CD8-positive, alpha-beta T cell (primary cell): ENCODE measurements at places on chromosomes 3 and 15.

- DNase-seq = no peak
Measured at GRCh38 chr15:95262866-95263564, 1031.7 kb downstream of the MCTP2 start.

GRCh38 chr3:67783281-67784250, 129.2 kb upstream of the SUCLG2 start:
- no peak for DNase-seq

DNA sequence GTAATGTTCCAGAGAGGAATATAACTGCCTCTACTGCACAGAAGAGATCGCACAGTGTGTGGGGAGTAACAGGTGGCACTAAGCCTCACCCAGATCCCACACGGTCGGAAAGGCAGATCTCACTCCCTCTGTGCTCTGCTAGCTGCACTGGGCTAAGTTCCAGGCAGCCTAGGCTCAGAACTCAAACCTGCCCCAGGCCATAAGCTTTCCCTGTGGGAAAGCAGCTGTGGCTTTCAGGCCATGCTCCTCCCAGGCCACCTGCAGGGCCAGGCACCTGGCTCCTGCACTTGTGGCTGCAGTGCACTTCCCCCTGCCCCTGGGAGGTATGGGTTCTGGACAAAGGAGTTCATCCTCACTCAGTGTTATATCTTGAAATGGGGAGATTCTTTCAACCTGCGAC, 27.5 kb downstream of the PCCB start:
- no peak for DNase-seq

- no peak for DNase-seq
Measured at GRCh38 chr3:46852839-46853355, 10.3 kb downstream of the MYL3 start.

DNA sequence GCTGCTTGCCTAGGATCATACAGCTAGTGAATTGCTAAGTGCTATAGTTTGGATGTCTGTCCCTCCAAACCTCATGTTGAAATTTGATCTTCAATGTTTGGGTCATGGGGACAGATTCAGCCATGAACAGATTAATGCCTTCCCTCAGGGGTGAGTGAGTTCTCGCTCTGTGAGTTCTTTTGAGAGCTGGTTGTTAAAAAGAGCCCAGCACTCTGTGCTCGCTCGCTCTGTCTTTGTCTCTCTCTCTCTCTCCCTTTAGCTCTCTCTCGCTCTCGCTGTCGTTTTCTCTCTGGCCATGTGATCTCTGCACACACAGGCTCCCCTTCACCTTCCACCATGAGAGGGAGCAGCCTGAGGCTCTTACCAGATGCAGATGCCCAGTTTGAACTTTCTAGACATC, 14.9 kb downstream of the TRH start:
- DNase-seq = no peak

- DNase-seq = no peak
Measured at GRCh38 chr3:71694358-71694999, 30.7 kb downstream of the EIF4E3 start.

GRCh38 chr3:102085431-102086176, 236.3 kb downstream of the NFKBIZ start:
- no peak for DNase-seq

DNA sequence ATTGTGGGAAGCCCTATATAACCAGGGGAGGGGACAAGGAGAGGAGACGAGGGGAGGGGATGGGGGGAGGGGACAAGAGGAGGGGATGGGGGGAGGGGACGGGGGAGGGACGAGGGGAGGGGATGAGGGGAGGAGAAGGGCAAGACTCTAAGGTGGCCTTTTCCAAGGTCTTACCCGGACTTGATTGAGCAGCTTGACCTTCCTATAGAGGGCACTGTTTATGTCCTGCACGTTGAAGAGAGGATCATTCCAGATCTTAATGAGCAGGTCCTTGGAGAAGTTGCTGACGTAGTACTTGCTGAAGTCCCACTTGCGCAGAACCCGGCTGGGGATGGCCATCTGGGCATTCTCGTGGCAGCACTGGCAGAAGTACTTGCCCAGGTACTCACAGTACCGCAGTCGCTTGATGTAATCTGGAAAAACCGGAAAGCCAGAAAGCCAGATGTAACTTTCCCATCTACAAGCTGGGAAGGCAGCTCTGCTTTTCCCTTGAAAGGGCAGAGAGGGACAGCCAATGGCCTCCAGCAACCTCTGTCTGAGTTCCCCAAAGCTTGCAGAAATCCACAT, 55.7 kb downstream of the RUBCN start:
- DNase-seq = no peak

GRCh38 chr3:9863058-9863772, 16.8 kb downstream of the CIDEC start:
- DNase-seq = no peak

DNA sequence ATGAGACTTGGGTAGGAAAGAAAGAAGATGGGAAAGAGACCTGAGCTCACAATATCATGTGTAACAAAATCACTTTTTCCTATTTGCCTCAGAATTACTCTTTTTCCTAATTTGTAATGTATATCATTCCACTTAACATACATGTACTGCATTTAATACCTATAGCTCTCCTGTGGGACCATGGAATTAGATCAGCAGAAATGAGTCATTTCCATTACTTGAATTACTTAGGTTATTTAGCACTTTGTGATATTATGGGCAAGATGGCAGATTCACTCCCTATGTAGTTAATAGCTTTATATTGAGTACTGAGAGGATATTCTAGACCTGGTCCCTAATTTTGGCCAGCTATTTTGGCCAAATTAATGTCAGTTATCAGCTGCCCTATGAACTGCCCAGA, 70.5 kb downstream of the ZNF609 start:
- no peak for DNase-seq

DNA sequence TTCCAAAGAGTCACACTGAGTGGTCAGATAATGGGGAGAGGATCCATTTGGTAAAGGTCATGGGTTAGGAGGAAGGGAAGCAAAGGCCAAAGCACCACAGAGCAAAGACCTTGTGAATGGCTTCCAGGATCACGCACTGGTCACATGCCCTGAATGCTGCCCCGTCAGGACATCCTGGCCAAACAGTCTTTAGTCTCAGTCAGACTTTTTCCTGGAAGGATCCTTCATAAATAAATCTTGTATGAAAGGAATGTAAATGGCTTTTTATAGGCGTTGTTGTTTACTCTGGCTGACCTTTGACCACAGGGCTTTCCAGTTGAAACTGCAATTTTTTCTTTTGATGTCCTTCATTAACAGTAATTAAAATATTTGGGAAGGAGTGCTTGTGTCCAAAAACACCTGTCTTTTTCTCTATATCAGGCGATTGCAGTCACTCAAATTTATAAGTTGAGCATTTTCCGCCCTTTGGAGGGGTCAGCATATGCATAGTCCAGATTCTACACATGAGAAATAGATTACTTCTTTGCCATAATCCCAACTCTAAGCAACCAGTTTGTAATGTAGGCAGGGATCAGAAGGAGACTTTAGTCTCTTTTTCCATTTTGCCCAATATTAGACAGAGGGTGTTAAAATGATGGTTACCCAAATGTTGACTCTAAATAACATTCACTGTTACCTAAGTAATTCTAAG, 48.4 kb downstream of the CHAC1 start:
- DNase-seq = no peak

DNA sequence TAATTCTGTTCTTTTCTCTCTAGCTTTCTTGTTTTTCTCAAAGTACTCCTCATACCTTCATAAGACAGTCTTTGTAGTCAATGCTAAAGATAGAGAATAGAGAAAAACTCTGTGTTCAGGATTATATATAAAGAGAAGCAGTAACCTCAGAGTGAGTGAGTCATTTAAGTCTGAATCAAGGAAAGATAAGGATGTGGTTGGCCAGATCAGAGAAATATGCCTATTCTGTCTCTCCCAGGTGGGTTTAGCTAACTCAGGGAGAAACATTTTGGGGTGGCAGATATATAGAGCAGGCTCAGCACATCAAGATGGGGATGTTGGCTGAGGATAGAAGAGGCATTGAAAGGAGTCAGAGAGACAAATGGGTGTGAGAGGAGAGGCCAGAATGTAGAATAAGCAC, 31.4 kb downstream of the GTF2E1 start:
- DNase-seq = no peak

DNA sequence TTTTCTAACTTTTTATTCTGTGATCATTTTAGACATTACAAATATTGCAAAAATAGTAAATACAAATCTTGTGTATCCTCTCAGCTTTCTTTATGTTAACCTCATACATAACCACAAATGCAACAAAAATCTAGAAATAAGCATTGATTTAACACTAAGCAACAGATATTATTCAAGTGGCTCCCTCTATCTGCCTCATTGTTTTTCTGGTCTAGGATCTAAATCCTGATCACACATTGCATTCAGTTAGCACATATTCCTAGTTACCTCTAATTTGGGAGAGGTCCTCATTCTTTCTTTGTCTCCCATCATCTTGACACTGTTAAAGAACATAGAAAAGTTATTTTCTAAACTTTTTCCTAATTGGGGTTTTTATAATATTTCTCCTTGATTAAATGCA, 1126.0 kb downstream of the ROBO2 start:
- no peak for DNase-seq

- DNase-seq = no peak
Measured at GRCh38 chr3:143464850-143465249, 345.3 kb downstream of the CHST2 start.

DNA sequence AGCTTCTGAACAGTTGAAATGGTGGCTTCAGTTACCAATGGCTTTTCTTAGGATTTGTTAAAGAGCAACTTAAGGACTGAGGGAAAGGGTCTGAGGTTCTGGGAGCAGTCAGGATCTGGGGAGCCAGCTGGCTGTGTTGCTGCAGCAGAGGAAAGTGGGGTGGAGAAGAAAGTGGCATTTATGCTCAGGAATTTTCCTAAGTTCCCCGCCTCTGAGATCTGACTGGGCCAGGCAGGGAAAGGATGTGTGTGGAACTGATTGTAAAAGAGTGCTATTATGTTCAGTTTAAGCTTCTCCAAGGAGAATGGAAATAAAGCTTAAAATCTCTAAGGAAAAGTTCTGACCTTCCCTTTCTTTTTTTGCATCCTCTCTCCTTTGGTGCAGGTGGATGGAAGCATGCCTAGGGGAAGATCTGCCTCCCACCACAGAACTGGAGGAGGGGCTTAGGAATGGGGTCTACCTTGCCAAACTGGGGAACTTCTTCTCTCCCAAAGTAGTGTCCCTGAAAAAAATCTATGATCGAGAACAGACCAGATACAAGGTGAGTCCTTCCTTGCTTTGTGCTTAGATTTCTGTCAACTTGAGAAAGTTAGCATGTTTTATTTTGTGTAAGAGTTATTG, 37.8 kb downstream of the IQGAP1 start:
- DNase-seq = no peak
